ENCODE measurements at places on chromosomes 16 and 17.

DNA sequence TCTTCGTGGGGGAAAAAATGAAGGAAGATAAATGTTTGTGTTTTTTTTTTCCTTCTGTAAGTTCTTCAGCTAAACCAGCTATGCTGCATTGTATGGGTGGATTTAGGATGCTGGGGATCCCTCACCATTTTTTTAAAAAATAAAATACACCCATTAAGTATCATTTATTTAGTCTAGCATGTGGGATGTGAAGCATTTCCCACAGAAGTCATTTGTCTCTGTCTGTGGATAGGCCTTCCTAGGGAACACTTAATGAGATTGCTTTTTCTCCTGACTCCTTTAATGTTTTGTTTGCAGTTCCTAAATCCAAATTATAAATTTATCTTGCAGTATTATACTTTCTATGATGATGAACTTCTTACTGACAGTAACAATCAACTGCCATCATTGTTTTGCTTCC lies 146.7 kb downstream of the PPM1E start:
- DNase-seq = no peak

GRCh38 chr17:19305256-19305655 lies 57.3 kb downstream of the B9D1 start:
- DNase-seq = no peak

DNA sequence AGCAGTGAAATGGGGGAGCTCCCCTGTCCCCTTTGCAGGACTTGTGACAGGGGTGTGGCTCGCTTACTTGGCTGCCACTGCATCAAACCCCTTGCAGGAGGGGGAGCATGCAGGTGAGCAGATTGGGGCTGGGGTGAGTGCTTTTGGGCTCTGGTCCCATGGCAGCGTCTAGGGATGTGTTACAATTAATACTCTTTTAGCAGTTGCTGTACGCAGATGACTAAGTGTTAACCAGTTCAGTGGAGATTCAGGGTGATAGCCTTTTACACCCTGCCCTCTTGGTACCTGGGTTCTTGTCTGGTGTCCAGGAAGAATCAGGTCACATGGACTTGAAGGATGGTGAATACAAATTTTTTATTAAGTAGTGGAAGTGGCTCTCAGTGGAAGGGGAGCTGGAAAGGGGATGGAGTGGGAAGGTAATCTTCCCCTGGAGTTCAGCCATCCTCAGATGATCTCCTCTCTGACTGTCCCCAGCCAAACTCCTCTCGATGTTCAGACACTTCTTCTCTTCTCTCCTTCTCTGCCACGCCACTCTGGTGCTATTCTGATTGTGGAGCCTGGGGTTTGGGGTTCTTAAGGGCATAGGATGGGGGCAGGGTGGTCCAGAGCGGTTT lies 100.1 kb downstream of the MARF1 start:
- DNase-seq = no peak

GRCh38 chr16:67104061-67104460 lies 5.7 kb upstream of the PHAF1 start:
- peak; percentile 36 for DNase-seq

DNA sequence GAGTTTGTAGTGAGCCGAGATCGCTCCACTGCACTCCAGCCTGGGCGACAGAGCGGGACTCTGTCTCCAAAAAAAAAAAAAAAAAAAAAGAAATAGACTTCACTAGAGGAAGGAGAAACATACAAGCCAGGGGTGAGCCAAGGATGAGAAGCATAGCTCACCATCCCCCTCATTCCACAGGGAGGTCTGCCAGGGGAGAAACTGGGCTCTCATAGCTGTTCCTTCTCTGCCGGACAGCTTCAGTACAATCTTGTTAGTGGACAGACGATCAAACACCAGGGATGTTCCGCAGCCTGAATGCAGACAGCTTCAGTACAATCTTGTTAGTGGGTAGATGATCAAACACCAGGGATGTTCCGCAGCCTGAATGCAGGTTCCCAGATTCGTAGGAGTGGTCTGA lies 509.6 kb downstream of the CDH13 start:
- no peak for DNase-seq

DNA sequence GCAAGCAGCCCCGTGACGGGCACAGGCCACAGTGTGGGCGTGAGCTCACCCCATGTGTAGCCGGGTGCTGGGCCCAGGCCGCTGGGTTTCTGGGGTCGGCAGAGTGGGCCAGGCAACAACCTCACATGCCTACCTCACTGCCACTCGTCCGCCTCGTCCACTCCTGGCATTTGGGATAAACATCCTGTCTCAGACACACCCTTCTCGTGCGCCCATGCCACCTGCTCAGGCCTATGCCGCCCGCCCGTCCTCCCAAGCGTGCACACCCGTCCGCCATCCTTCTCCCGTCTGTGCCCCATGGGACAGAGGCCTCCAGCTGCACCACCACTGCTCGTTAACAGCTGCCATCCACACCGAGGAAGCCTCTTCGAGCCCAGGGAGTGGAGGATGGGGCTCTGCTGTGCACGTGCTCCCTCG lies 64.3 kb downstream of the KLHDC4 start:
- no peak for DNase-seq

DNA sequence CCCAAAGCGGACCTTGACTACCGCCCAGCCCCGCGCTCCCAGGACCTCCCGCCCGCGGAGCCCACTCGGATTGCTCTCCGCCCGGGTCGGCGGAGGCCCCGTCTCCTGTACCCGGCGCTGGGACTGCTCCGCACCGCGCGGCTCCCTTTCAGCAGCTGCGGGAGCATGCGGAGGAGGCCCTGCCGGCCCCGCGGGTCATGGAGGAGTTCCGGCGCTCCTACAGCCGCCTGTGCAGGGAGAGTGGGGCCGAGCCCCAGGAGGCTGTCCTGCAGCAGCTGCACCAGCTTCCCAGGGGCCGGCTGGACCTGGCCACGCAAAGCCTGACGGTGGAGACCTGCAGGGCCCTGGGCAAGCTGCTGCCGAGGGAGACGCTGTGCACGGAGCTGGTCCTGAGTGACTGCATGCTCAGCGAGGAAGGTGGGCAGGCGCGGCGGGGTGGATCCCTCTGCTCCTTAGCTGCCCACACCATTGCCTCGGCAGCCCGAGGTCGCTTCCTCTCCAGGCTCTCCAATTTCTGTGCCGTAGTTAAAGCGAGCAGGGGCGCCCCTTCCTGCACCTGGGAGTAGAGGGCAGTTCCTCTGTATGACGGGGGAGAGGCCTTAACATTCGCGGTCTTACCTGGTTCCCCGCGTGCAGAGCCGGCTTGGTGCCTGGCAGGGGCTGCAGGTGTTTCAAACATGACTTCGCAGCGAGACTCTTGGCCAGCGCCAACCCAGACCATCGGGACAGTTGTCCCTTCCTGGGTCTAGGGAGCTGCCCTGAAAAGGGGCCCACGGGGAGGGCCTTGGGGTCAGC lies 539 bp downstream of the LRRC45 start:
- no peak for DNase-seq

DNA sequence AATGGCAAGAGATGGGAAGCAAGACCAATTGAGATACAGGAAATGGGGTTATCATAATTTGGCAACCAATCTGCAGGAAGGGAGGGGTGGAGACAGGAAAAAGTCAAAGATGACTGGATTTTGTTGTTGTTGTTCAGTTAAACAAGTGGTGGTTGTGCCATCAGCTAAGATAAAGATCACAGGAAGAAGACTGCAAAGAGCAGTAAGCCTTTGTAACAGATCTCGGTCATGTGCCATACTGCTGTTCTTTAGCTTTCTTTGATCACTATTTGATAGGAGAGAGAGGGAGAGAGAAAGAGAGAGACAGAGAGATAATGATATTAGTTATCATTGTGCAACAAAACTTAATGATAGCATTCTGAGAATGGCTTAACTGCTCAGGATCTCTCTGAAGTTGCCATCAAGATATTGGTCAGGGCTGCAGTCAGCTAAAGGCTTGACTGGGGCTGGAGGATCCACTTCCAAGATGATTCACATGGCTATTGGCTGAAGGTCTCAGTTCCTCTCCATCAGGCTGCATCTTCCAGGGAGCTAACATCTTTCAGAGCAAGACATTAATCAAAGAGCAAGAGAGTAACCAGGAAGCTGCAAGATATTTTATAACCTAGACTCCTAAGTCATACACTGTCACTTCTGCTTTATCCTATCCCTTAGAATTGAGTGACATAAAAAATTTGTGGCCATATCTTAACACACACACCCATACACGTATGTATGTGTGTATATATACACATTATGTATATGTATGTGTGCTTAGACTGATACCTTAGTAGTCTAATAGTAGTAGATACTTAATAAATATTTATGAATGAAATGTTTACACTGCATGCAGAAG lies 405.0 kb downstream of the SHISA9 start:
- no peak for DNase-seq

- DNase-seq = peak; percentile 68
These were observed 907 bp downstream of the TRAPPC2L start for GRCh38 chr16:88857728-88858339.

GRCh38 chr16:57084996-57085395 lies 7.4 kb upstream of the CPNE2 start:
- DNase-seq = no peak

DNA sequence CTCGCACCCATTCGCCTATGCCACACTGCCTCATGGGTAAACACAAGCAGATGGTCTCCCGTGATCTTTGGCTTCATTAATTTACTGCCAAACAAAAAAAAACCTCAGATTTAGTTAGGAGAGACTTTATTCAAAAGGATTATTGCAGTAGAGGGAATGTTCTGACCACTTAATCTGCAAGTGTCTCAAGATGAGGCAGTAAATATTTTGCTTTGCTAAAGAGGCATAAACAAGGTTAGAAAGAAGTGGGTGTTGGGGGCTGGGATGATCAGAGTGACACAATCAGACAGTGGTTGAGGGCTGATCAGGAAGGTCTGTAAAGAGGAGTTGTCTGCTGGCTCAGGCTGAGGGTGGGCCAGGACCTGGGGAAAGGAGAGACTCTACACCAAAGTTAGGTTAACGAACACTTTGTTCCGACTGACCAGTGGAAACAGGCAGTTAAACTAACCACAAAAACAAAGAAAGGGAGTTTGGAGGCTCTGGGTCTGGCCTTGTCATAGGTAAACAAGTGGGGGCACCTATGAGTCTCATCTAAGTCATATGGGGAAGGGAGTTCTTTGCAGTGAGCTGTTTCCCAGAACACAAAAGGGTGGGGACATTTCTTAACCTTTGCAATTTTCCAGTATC lies 28.5 kb downstream of the HSD17B2 start:
- no peak for DNase-seq

GRCh38 chr16:46911038-46911437 lies 26.9 kb downstream of the GPT2 start:
- DNase-seq = no peak

DNA sequence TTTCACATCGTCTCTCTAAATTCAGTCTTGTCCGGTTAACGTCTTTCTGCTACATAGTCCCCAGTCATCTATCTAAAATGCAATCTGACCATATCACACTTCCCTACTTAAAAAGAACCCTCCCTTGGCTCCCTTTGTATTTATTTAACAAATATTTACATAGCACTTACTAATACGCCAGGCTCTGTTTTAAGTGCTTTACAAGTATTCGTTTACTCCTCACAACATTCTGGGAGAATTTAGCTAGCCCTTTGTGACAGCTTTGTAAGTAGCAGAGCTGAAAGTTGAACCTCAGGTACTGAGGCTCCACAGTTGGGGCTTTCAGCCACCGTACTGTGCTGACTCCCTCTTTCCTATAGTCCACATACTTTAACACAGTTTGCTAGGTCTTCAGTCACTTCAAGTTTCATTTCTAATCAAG lies 9.2 kb downstream of the PAFAH1B1 start:
- DNase-seq = no peak

GRCh38 chr17:80443916-80444643 lies 29.1 kb downstream of the ENDOV start:
- DNase-seq = no peak

- no peak for DNase-seq
These were observed 1.3 kb downstream of the RAB40B start for GRCh38 chr17:82696916-82697807.

GRCh38 chr16:5460701-5461100 lies 363.1 kb upstream of the EEF2KMT start:
- DNase-seq = no peak

- peak; percentile 29 for DNase-seq
These were observed at the start of gene NECAB2 for GRCh38 chr16:83967838-83968305. Gene NECAB2 (plus strand): TSS chr16:83968244. CDS start chr16:83968649, 405 bp downstream.

GRCh38 chr17:76276461-76277299 lies 11.5 kb downstream of the UBALD2 start:
- peak; percentile 44 for DNase-seq

DNA sequence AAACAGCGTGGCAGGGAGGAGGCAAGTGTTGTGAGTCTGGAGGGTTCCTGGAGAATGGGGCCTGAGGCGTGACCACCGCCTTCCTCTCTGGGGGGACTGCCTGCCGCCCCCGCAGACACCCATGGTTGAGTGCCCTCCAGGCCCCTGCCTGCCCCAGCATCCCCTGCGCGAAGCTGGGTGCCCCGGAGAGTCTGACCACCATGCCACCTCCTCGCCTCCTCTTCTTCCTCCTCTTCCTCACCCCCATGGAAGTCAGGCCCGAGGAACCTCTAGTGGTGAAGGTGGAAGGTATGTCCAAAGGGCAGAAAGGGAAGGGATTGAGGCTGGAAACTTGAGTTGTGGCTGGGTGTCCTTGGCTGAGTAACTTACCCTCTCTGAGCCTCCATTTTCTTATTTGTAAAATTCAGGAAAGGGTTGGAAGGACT lies at the start of gene CD19:
TSS of gene CD19 (plus strand) at position 171 of the 425 bp plus-strand sequence. CDS start at position 201, 30 bp downstream.
- DNase-seq = no peak

- DNase-seq = no peak
These were observed 423.9 kb downstream of the WWOX start for GRCh38 chr16:78523212-78523985.

DNA sequence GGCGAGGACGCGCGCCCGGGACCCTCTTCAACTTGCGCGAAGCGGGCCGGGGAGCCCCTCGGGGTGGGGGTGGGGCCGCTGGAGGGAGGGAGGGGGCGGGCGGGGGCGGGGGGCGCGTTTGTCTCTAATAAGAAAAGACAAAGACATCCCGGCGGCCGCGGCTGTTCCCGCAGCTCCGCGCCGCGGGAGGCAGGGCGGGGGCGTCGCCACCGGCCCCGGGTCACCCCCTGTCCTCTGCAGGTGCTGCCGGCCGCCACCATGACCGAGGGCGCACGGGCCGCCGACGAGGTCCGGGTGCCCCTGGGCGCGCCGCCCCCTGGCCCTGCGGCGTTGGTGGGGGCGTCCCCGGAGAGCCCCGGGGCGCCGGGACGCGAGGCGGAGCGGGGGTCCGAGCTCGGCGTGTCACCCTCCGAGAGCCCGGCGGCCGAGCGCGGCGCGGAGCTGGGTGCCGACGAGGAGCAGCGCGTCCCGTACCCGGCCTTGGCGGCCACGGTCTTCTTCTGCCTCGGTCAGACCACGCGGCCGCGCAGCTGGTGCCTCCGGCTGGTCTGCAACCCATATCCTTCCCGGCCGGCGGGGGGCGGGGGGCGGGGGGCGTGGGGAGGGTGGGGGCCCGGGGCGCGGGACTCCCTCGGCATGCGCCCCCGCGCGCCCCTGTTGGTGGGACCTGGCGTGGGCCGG lies 714 bp downstream of the CACNA1H start:
- no peak for DNase-seq
